Left hindlimb (tissue), 1 donor: ENCODE measurements at places on chromosomes 5 and 9.

DNA sequence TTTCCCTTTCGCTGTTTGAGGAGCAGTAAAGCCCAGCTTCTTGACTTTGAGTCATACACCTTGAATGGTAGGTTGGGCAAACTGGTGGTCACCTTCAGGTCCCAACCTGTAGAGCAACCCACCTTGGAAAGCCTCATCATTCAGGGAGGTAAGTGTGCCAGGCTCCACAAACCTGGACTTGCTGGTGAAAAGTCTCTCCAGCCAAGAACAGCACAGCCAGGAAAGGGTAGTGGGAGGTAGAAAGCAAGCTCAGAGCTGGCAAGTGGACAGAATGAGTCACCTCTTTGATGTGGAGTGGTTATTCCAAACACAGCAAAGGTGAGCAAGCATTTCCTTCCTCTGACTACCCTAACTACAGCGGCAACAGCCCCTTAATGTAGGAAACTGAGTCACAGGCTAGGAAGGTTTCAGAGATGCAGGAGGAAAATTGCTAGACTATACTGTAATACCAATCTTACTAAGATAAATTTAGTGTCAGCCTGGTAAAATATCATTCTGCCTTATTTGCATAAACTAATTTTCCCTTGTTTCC, 117.5 kb upstream of the MTAP start:
- DNase-seq, result no peak

GRCh38 chr9:126806336-126806735, 1.5 kb downstream of the ZBTB43 start:
- no peak for DNase-seq

DNA sequence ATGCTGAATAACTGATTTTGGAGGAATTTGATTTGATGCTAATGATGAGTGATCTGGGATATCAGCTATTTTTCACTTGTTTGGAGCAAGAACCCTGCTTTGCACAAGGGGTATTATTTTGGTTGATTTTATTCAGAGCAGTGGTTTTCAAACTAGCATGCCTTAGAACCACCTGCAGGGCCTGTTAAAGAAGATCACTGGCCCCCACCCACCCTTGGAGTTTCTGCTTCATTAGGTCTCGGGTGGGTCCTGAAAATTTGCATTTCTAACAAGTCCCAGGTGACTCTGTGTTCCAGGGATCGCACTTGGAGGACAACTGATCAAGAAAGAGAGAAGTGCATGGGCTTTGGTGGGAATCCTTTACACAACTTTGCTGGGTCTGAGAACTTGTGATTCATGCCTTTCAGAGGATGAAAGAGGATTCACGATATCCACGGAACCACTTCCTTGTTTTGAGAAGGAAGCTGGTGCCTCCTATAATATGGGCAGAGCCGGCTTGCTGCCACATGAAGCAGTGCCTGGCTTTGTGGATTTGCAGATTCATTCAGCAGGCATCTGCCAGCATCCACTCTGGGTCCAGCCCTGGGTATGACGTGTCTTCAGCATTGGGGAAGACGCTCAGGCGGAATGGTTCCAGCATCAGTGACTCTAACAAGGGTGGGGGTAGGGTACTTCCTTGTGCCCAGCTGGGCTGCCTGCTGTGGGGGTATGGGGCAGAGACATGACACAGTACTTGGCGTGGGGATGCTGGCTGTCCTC, 106.6 kb upstream of the PITX1 start:
- peak; percentile 27 for DNase-seq

DNA sequence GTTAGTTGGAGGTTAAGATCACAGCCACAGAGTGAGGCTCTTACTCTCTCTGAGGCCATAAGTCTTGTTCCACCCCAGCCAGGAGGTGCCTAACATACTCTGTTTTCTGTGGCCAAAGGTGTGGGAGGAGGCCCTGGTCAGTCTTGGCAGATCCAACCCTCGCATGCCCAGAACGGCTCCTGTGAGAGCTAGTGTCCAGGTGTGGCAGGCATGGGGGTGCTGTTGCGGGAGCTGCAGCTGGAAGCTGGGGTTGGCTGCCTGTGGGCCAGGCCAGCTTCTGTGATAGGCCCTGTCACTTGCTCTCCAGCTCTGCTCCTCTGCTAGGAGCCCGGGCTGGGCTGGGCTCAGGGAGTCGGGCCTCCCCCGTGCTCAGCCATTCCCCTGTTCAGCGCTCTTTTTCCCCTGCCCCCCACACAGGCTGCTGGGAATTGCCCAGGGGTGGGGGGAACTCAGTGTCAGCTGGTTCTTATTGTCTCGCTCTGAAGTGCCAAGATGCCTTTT, 31.6 kb downstream of the IER5L start:
- peak; percentile 78 for DNase-seq

GRCh38 chr9:124342776-124343485, 72.3 kb downstream of the PSMB7 start:
- peak; percentile 88 for DNase-seq

DNA sequence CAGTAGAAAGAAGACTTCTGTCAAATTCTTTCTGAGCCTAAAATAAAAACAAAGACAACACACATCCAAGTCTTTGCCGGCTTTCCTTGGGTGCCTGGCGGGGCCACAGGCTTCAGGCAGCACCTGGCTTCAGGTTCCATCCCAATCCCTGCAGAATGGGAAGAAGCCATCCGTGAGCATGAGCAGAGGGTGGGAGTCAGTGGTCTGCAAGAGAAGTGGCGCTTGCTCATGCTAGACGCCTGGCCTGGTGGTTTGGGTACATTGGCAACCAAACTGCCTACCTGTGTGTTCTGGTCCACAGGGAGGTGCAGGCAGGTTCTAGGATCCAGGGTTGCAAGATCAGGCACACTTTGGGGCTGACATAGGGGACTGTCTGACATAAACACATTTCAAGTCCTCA, 47.6 kb upstream of the RETREG1 start:
- no peak for DNase-seq

DNA sequence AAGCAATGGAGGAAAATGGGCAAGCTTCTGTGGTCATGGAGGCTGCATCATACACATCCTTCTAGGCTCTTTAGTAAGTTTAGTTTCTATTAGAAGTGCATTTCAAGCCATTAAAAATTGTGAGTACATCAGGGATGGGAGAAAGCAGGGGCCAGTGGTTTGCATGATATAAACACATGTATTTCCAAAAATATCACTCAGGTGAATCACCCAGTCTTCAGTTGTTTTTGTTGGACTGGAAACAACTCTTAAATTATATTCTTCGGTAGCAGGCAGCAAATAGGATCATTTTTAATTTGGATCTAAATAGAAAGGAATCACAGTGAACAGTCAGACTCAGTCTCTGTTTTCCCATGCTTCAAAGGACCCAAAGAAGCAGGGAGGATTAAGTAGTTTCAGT, 657.9 kb downstream of the TLR4 start:
- DNase-seq, result no peak

DNA sequence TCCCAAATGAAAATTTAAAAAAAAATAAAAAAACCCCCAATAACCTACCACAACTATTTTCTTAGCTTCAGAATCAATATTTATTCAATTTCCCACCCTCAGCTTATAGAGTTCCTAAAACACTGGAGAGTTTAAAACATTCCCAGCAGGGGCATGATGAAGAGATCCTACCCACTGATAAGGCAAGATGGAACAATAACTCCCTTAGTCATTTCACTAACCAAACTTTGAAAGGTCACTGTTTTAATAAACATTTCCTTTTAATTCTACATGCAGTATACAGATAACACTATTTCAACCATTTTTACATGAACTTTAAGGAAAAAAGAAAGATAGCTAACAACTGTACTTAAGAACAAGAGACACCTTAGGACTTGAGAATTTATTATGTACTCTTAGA, 34.9 kb upstream of the ACOT12 start:
- no peak for DNase-seq

GRCh38 chr5:180161420-180162303, 47.3 kb downstream of the RASGEF1C start:
- no peak for DNase-seq

- DNase-seq, result no peak
Measured at GRCh38 chr9:130196643-130197042, 24.4 kb downstream of the NCS1 start.

DNA sequence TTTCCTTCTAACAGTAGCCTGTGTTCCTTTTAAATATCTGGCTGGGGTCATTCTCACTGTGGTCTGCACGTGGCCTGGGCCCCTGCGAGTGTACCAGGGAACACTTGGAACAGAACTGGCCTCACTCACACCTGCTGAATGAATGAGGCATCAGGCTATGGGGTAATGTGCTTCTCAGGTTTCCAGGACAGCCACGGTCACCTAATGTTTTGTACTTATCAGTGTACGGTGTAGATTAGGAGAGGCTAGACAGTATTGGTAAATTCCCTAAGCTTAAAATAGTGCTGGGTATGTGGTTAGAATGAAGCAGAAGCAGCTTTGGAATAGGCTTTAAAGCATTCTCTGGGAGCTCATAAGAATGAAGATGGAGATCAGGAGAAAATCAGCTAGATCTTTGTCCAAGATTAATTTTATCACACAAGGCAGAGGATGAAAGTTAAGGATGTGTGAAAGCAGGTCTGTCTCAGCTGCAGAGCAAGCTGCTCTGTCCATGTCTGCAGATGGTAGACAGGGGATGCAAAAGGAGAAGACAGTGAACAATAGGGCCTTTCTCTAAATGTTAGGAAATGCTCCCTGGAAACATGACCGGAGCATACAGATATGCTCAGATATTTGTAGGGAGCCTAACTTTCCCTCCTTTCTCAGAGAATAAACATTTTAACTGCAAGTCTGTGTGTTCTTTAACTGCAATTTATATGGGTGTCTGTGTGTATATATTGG, 267.5 kb downstream of the NR3C1 start:
- no peak for DNase-seq

DNA sequence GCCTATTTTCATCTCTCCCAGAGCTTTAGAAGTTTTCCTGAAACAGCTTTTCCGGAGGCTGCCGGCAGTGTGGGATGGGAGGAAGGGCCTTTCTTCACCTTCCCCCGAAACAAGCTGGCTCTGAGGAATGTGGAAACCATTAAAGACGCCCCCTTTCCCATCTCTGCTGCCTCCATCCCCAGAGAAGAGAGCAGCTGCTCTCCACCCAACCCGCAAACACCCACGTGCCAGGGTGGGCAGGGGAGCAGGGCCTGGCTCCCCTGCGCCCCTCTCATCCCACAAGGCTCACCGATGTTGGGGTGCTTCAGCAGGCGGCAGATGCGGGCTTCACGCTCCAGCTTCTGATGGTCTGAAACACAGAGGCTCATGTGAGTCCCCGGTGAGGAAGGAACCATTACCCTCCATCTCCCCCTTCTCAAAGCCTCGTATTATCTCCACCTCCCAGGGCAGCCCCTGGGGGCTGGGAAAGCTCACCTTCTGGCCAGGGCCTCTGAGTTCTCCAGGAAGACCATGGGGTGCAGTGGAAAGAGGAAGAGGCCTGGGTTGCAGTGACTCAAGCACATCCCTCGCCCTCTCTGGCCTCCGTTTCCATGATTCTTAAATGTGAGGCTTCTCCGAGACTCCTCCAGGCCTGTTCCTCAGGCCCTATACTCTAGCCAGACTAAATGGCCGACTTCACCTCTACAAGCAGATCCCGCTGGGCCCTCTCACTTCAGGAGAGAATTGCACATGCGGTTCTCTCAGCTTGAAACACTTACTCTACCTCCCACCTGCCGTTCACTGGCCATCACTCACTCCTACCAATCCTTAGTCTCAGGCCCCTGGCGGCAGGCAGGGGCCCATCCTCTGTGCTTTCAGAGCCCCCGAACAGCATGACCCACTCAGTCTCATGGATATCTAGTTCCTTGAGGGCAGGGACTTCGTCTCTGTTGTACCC, 24.6 kb downstream of the CAMK2A start:
- DNase-seq, result no peak

GRCh38 chr5:187042-187431, 4.3 kb upstream of the LRRC14B start:
- DNase-seq, result no peak

GRCh38 chr5:132497488-132497997, 7.0 kb upstream of the IRF1 start:
- peak; percentile 80 for DNase-seq

GRCh38 chr5:115087951-115088350, 81.8 kb downstream of the TRIM36 start:
- DNase-seq, result no peak

DNA sequence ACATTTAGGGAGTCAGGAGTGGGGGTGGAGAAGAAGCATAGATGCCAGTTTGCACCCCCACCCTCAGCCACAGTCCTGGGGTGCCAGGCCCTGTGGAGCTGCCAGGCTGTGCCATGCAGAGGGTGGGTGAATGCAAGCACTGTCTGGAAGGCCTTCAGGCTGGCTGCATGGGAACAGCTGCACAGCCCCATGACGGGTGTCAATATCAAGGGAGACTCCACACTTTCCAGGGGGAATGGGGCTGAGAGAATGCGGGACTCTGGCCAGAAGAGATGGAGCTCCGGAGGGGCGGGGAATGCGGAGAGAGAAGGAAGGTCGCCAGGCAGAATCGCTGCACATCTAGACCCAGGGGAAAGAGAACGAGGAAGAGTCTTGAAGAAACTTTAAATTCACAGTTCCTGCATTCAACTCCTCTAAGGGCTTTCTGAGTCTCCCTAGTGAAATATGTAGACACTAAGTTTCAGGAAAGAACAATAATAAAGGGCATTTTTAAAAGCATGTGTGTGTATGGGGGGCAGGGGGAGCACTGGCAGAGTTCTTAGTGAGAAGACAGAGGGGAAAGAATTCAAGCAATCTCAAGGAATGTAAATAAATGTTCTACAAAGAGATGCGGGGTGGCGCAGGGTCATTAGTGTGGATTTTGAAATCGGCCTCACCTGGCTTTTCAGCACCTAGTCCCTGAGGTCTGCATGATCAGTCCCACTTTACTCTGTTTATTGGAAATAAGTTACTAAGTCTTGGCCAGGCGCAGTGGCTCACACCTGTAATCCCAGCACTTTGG, 59.1 kb downstream of the BOD1 start:
- DNase-seq, result peak; percentile 55

- no peak for DNase-seq
Measured at GRCh38 chr5:60856066-60856465, 12.0 kb upstream of the ELOVL7 start.

- no peak for DNase-seq
Measured at GRCh38 chr5:93476251-93476742, 104.7 kb downstream of the NR2F1-AS1 start.

- no peak for DNase-seq
Measured at GRCh38 chr5:100683881-100684280, 148.7 kb downstream of the FAM174A start.

DNA sequence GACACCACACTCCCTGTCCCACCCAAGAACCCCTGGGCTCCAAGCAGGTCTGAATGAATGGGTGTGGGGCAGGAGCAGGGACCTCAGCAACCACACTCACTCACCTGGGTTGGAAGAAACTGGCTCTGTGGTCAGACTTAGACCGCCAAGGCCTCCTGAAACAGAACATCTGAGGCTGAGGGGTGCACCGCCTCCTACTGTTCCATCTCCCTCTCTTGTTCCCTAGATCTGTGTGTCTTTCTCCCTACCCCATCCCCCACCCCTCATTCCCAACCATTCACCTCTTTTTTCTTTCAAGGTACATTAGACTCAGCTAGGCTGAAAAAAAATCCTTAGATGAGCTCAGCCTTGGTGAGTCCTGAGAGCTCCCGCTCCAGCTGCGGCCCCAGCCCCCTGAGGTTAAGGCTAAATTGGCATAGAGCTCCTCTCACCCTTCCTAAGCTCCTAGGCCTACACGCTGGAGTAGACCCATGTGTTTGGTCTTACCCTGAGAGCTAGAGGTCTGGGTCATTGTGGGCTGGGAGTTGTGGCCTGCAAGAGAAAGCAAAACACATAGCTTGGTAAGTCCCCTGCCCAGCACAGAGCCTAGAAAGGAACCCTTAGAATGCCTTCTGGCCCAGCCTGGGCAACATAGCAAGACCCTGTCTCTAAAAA, 4.8 kb downstream of the ECSCR start:
- no peak for DNase-seq

GRCh38 chr5:118611332-118611945, 376.9 kb downstream of the DTWD2 start:
- no peak for DNase-seq

- DNase-seq, result no peak
Measured at GRCh38 chr9:122463828-122464632, 13.7 kb downstream of the OR1J1 start.
